ENCODE measurements at places on chromosomes 7 and 10.

DNA sequence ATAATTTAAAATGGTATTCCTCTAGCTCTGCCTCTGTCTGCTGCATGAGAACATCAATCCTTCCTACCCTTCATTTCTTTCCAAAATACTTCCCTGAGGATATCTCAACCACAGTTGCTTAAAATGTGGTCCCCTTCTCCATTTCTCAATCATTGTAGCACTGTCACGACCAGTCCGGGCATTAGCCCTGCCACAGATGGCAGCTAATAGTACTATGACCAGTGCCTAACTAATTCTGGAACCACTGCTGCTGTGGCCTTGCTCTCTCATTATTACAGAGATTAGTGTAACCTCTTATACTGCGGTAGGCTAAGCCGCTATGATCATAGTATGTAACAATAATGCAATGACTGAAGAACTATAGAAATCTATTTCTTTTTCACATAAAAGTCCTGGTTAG is 66.0 kb downstream of the REEP3 start:
- DNase-seq: no peak

DNA sequence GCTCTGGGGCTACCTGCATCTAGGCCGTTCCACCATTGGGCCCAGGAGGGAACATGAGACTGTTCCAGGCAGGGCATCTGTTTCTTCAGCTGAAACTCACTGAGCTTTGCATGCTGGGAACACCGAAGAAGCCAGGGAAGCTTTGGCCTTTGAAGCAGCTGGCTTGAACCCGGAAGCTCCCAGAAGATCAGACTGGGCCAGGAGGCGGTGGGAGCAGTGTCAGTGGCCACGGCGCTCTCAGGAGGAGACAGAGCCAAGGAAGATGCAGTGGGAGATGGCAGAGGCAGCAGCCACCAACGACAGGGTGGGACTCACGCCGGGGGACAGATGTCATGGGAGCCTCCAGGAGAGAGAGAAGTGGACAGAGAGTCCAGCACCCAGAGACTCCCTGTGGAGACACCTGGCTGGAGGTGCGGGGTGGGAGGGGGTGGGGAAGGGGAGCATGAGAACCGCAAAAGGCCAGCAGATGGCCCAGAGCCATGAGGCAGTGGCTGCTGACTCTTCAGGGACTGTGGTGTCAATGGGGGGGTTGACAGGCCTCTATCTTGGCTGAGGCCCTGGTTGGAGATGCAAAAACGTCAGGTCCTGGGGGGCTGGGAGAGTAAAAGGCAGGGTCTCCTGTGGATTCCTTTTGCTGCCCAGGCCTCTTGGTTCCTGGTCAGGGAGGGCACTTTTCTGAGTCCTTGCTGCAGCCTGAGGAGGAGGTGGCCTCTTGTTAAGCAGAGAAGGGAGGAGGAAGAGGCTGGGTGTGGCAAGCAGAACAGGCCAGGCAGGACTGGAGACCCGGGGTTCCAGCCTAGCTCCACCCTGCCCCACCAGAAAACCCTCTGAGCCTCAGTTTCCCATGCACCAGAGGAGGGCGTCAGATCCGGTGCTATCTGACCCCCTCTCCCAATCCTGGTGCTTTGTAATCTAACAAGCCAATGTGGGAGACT is 6.3 kb upstream of the AQP1 start:
- DNase-seq: no peak

DNA sequence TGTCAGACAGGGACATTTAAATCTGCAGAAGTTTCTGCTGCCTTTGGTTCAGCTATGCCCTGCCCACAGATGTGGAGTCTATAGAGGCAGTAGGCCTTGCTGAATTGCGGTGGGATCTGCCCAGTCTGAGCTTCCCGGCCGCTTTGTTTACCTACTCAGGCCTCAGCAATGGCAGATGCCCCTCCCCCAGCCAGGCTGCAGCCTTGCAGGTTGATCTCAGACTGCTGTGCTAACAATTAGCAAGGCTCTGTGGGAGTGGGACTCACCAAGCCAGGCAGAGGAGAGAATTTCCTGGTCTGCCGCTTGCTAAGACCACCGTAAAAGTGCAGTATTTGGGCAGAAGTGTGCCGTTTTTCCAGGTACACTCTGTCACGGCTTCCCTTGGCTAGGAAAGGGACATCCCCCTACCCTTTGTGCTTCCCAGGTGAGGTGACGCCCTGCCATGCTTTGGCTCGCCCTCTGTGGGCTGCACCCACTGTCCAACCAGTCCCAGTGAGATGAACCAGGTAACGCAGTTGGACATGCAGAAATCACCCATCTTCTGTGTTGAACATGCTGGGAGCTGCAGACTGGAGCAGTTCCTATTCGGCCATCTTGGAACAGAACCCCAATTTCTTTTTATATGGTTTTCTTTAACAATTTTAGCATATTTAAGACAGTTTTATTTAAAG is 28.4 kb upstream of the VWDE start:
- DNase-seq: no peak

GRCh38 chr10:29067161-29067560 is 221.7 kb upstream of the LYZL1 start:
- no peak for DNase-seq

DNA sequence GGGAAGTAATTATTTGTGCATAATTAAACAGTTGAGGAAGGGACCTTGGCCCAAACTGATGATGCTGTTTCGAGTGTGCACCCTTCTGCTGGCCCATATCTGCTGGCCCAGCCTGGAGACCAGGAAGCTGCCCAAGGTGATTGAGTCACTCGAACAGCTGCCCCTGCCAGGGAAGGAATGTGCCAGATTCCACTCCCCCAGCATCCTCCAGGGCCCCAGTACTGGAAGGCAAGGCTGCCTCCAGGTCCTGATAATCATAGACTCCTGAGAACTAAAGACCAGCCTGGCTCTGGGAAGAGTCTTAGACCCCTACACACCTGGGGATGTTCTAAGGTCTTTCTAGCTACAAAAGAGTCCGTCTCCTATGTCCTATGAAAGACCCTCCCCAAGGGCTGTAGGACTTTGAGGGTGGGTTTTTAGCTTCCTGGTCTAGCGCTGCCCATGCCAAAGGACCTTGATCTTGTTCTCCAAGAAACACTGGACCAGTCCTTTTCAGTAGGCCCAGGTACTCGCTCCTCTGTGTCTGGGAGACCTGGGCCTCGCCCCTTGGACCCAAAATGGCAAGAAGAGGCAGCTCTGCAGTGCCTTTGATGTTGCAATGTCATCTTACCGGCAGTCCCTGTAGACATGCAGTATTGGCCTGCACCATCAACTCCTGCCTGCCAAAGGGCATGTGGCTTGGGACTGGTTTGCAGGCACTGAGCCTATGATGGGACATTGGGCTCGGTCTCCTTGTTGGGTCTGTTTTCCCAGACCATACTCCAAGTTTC is 103.2 kb upstream of the GPR26 start:
- DNase-seq: no peak

- DNase-seq: no peak
Measured at GRCh38 chr7:28442540-28443420, 30.5 kb downstream of the CREB5 start.

DNA sequence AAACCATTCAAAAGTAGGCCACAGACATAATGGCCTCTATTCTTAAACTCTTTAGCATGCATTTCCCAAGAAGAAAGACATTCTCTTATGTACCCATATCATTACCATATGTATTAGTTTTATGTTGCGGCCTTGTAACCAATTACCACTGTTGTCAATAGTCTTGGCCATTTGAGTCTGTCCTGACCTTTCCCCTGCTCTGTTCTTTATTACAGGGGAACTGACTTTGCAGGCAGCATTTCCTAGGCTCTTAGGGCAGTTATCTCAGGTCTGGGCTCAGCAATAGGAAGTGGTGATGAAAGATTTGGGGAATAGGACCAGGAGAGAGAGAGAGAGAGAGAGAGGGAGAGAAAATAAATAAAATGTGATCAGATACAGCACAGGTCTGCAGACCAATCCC is 194.5 kb upstream of the LRGUK start:
- no peak for DNase-seq

- DNase-seq: no peak
Measured at GRCh38 chr10:124550293-124551034, 88.8 kb downstream of the LHPP start.

- no peak for DNase-seq
Measured at GRCh38 chr7:116229366-116229765, 19.0 kb downstream of the TES start.

GRCh38 chr10:8034466-8035005 is 20.0 kb upstream of the GATA3 start:
- no peak for DNase-seq

DNA sequence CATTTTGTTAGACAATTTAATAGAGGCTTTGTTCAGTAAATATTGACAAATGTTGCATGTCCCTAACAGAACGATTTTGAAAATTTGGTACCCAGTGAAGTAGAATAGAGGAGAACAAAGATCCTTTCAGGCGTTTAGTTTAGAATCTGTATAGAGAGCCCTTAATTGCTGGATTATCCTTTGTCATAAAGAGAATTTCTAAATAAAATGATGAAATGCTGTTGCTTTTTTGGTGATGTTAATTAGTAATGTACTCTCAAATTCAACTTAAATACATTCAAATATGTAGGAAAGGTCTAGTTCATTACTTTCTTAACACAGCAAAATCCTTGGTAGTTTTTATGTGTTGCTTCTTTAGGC is 1.2 kb downstream of the LUC7L2 start:
- no peak for DNase-seq

DNA sequence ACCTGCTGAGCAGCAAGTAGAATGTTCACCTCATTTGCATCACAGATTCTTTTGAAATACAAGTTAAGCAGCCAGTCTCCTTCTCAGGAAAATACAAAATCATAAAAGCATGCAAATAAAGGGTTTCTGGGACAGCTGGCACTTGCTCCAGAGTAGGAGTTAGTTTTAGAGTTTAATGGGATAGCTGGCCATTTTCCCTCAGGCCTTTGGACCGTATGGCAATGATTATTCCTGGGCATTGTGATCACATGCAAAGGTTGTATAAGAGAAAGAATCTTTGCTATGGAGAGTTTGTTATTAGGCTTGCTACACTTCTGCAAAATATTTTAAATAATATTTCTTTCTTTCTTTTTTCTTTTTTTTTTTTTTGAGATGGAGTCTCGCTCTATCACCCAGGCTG is 240.8 kb downstream of the CDK14 start:
- DNase-seq: no peak

DNA sequence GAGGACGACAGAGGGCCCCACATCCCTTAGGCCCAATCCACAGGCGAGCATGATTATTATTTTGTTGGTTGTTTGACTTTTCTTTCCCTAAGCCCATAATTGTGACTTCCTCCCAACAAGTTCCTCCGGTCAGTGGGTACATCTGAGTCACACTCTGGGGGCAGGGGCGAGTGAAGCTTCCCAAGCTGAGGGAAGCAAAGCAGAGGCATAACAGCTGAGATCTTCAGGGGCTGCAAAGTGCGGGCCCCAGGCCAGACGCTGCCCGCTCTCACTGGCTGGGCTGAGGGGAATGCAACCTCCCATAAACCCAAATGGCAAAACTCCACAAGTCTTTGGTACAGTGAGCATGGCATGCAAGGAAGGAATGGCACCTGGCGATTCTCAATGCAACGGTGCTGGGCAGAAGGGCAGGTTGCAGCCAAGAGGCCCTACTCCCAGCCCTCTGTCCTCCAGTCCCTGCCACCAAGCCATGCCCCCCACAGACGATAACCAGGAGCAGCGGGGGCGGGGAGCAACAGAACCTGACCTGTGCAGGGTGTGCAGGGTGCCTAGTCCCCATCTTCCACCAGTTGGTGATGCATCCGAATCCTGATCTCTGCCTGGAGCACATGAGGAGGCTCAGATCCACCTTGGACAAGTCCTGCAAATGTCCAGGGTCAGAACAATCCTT is 25.3 kb downstream of the TNS3 start:
- no peak for DNase-seq

GRCh38 chr10:53598914-53599313 is 826.3 kb upstream of the MBL2 start:
- DNase-seq: no peak

GRCh38 chr10:95503001-95503400 is 58.2 kb downstream of the SORBS1 start:
- no peak for DNase-seq

- DNase-seq: no peak
Measured at GRCh38 chr10:25633542-25633941, 300.5 kb upstream of the MYO3A start.

Measured in stromal cell of bone marrow (primary cell).